ENCODE measurements at places on chromosomes 3 and 15.

GRCh38 chr15:80920271-80920699 is 69.3 kb downstream of the MESD start:
- DNase-seq, result no peak

DNA sequence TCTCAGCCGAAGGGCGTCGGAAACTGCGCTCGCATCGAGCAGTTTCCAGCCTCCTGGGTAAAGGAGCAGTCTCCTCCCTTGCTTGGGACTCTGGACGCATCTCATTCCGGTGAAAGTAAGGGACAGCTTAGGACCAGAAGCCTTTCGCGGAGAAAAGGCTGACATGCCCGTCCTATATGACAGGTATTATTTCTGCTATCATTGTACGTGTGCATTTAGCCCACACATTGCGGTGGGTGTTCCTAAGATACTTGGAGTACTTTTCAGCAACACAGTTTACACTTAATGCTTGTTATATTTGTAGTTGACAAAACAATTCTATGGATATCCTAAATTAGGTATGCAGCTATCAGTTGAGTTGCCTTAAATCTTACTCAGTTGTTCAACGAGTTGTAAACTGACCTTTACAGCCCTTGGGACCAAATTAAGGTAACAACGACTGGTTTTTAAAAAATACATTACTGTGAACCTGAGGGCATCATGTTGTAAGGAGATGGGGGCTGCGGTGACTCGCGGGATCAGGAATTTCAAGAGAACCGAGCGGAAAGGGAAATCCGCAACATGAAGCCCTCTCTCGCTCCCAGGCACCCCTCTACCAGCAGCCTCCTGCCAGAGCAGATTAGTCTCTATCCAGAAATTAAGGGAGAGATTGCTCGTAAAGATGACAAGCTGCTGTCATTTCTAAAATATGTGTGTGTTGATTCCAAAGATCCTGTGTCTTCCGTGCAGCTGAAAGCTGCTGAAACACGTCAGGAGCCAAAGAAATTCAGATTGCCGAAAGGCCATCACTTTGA is 632 bp upstream of the COPS2 start:
- no peak for DNase-seq

GRCh38 chr3:119294696-119295671 is 801 bp downstream of the ARHGAP31 start:
- peak; percentile 20 for DNase-seq

- no peak for DNase-seq
Observed at GRCh38 chr3:197202694-197203093, 95.7 kb downstream of the DLG1 start.

DNA sequence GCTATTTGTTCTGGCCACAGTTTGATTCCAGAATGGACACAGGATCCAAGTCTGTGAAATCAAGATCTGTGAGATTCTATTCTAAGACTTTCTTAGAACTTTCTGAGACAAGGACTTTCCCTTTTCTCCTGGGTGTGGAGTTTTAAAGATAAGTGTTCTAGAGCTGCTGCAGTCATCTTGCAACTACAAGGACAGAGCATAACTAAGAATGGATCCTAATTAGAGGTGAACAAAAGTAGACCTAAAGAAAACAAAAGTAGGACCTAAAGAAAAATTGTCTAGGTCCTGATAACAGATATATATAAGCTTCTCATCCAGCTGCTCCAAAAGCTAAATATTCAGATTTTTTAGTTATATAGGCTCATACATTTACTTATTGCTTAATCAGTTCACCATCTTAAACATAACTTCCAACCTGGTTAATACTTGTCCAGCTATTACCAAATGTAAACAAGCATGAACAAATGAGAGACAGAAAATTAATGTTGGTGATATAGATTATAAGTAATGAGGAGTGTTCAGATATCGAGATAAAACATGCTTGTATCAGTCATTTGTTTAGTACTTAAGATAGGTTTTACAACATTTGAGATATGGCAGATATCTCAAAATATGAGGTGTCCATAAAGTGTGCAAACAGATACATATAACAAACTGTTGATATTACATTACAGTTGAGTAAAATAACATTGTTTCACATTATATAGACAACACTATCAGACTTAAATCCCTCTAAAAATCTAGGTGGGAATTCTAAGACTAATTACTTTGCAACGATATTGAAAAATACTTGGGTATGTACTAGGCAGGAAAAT is 75.1 kb downstream of the CD200 start:
- no peak for DNase-seq

GRCh38 chr3:48118322-48118721 is 69.9 kb downstream of the CDC25A start:
- DNase-seq, result no peak

DNA sequence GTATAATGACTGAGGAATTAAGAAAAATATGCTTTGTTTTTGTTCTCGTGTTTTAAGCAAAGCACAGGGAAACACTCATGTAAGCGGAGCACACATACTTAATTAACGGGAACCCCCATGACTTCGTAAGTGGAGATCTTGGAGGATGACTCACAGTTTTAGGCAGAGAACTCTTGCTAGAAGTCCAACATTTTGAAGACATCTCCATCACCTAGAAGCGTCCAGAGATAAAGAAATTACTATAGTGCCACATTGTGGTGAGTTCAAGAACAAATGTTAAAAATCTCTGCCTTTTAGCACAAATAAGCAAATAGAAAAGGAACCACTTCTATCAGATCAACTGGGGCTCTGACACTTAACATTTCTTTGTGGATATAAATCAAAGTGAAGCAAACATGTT is 194.1 kb upstream of the ARHGEF26 start:
- no peak for DNase-seq

GRCh38 chr3:73999501-73999900 is 374.8 kb upstream of the PDZRN3 start:
- no peak for DNase-seq

DNA sequence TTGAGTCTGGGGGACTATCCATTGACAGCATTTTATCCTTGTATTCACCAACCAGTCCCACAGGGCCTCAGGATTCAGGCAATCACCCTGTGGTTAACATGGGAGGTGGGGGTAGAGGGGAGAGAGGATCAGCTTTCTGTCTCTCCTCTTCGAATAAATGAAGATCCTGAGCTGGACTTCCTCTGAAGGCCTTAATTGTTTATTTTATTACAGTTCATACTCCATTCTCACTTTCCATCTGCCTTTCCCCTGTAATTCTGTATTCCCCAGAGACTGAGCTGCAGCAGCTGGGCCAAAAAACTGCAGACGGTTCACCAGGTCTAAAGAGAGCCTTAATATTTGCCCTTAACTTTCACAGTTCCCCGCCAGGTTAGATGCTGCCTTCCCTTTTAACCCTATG is 11.9 kb downstream of the TAGLN3 start:
- no peak for DNase-seq

- no peak for DNase-seq
Observed at GRCh38 chr15:30675126-30675525, 49.2 kb downstream of the ARHGAP11B start.

DNA sequence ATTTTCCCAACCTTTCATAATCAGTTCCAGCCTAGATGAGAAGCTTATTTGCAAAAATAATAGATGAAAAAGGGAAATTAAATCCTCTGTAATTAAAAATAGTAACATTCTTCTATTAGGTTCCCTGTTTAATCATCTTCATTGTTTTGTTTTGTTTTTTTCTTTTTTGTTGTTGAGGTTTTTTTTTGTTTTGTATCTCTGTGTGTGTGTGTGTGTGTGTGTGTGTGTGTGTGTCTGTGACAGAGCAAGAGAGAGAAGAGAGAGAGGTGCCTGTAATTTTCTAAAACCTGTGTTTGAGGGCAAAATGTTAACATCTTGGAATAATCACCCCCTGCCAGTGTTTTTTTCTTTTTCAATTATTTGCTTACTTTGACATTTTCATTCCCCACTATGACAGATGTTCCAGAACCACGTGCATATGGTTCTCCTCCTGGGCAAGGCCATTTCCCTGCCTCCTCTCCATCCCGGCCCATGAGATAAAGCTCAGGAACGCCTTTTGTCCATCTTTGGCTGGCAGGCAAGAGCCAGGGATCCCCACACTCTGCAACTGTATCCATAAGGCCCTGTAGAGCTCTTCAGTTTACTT is 121.8 kb upstream of the NR2E3 start:
- DNase-seq, result no peak

DNA sequence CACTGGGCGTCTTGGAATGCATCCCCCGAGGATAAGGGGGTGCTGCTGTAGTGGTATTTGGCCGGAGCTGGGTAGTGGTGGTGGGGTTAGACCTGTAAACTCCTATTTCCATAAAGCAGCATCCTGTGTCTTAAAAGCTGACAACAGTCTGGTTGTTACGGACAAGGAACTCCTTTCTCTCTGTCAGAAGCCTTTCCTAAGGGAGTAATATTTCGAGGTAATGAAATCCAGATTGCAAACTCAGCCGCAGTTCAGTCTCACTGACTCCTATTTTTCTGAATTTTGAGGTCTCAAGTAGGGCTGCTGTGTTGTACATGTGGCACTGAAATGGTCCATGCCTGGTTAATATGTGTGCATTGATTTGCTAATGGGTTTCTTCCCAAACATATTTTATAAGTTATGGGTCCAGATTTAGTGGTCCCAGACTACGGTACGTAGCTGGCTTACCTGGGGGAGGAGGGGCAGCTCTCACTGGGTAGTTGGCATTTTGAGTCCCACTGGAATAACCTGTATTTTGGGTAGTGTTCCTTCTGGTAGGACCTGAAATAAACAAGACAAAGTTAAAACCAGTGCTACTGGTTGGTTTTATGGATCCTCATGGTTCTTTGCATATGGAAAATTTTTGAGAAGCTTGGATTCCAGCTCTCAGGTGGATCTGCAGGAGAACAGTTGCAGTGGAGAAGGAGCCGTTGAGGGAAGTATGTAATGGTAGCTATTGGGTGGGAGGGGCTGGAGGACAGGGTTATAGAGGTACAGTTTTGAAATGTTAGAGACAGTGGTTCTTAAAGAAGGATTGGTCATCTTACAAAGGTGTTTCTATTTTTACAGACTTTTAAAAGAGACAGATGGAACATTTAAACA is 48.6 kb upstream of the LDHAL6B start:
- no peak for DNase-seq

DNA sequence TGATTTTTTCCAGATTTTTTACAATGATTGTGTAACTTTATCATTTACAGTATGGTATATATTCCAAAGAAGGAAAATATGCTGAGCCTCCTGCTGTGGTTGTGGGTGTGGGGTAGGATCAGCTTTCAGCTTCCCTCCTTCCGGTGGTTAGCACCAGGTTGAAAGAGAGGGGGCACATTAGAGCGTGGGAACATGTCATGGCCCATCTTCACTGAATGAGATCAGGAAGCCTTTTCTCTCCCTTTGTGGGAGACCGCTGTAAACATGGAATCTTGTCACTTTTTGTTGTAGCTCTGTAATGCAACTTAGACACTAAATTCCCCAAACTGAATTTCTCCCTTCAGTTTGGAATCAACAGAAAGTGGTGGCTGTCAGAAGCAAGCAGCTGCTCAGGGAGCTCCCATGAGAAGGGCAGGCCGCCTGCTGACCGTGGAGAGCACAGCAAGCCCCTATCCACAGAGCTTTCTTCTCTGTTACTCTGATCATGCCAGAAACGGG is 86.7 kb upstream of the LIMD1 start:
- DNase-seq, result no peak

DNA sequence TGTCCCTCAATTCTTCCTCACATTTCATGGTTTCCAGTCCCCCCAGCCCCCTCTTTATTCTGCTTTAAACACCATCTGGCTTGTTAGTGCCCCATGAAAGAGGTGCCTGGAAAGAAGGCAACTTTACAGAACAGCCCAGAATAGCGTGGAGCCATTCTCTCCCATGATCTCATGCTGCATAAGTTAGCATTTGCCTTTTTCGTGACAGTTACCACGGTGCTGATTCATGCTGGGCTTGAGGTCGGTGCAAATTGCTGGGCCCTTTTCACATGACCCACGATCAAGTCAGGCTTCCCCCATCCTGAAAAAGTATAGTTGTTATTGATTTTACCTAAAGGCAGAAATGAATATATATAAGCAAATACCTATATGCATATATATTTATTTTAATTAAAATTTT is 29.6 kb downstream of the SQOR start:
- no peak for DNase-seq

- no peak for DNase-seq
Observed at GRCh38 chr3:22453906-22454535, 703.0 kb upstream of the ZNF385D start.

- DNase-seq, result no peak
Observed at GRCh38 chr15:43516185-43516584, 1.2 kb upstream of the MAP1A start.

DNA sequence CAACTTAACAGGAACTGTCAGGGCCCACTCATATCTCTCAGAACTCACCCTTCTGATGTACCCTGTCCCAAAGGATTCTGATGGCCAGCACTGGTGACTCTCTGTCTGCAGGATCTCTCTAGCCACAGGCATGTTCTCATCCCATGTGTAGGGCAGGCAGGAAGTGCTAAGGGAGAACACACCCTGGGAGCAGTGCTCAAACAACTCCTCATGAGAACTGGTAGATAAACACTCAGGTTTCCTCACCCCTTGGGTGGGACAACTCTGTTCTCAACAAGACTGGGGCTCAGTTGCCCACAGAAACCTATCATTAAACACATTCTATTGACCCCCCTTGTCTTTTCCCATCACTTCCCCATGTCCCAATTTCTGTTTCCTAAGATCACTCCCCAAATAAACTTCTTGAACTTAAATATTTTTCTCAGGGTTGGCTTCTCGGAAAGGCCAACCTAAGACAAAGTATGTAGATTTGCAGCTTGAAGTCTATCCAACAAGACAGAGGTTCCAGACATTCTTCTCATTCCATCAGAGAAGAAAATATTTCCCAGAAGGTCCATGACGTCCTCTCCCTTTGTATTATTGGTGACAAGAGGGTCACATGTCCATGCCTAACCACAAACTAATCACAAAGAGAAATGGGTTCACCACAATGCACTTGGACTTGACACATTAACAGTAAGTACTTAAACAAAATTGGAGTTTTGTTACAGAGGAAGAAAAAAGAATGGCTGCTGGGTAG is 276.6 kb upstream of the GADL1 start:
- DNase-seq, result no peak

GRCh38 chr15:57156210-57156884 is 220.0 kb upstream of the CGNL1 start:
- DNase-seq, result no peak

DNA sequence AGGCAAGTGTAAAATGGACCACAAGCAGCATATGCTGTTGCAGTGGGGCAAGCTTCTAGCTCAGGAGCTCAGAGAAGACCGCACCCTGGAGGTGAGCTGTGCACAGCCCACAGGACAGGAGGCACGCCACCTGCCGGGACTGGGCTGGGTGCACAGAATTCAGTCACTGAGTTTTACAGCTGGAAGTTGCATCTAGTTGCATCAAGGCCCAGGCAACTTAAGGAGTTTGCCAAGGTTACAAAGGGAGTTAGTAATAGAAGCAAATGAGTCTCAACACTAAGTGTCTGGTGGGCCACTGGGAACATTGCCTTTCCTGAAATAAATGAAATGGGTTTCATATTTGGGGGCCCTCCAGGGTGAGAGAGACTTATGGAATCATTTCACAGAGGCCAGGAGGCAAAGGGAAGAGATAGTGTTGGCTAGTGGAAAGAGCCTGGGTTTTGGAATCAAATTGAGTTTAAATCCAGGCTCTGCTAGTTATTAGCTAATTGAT is 36.0 kb upstream of the TIMP4 start:
- DNase-seq, result no peak

Measured in stimulated activated CD4-positive, alpha-beta T cell treated with anti-CD3 and anti-CD28 coated beads, TNF-alpha, amount 100 ng/mL, for 48 hours (primary cell).